ENCODE measurements at places on chromosomes 5 and 9. TPM values are rescaled to one million over a fixed set of nuclear protein-coding genes. Genes with fewer than 3 reads are reported as not detected.

Gene DNAJB5
- 6.0 TPM for total RNA-seq

Gene ASPN
- total RNA-seq = 2.3 TPM

Gene MEIKIN
- not detected for total RNA-seq

Gene OR1J1
- total RNA-seq = not detected

- no peak for DNase-seq
Measured at GRCh38 chr9:123043081-123043939, 9.8 kb downstream of the GPR21 start.

DNA sequence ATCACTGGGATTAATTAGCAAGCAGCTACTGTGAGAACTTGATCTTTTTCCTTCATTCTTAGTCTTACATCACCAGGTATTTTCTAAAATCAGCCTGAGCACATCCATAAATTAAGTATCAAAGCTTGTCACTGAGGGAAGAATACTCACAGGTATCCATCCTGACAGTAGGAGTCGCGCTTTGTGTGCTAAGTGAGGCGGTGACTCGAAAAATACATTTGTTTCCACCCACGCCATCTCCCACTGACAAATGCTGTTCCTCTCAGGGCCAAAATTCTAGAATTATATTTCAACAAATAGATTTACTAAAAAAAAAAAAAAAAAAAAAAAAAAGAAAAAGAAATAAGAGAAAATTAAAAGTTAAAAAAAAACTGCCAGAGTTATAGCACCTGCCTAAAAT lies 34.1 kb upstream of the GABRB2 start:
- DNase-seq = no peak

GRCh38 chr5:72468606-72469005 lies 38.6 kb downstream of the ZNF366 start:
- DNase-seq = no peak

DNA sequence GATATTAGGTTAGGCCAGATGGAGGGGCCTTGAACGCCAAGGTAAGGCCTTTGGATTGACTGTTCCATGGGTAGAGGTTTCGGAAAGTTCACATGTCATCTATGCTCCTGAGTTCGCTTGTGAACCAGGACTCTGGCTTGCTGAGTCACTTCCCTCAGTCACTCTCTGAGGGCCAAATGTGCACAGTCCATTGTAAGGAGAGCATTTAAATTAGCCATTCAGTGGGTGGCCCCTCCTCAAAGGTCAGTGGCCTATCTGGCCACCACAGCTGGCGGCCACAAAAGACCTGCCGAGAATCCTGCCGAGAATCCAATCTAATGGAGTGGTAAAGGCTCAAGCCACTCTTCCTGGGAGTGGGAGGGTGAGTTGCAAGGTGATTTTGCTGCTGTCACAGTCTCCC lies 58.9 kb upstream of the ARAP3 start:
- no peak for DNase-seq

DNA sequence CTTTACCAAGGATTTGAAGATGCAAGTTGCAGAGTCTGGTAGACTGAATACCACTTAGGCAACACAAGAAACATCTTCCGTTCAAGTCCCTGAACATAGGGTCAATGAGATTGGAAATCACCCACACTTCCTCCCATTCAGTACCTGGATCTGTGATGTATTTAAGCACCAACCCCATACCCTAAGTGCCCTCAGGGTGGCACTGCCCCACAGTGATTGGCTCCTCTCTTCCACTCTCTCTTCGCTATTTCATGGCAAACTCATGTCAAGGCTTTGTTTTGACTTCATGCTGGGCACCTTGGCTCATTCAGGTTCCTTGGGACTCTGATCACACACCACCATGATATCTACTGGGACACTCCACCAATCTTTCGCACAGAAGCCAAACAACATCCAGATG lies 53.7 kb downstream of the GGTA1 start:
- no peak for DNase-seq

DNA sequence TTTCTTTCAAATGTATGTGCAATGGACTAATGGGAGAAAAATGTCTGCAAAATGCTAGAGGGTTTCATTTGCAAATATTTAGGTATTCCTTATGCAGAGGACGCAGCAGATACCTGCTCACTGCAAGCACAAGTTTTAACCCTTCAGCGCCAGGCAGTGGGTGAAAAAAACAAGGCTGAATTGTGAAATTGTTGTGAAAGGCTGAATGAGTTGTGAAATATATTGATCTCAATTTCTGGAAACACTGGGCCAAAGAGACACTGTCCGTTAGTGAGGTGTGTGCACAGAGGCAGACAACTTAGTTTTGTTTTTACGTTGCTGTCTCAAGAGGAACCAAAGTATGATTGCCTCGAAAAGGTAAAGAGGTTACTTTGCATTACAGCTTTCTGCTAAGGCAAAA lies 18.8 kb downstream of the FUBP3 start:
- no peak for DNase-seq

- no peak for DNase-seq
Measured at GRCh38 chr5:88118179-88118578, 150.5 kb downstream of the TMEM161B start.
